ENCODE measurements at places on chromosomes 7 and 10.

DNA sequence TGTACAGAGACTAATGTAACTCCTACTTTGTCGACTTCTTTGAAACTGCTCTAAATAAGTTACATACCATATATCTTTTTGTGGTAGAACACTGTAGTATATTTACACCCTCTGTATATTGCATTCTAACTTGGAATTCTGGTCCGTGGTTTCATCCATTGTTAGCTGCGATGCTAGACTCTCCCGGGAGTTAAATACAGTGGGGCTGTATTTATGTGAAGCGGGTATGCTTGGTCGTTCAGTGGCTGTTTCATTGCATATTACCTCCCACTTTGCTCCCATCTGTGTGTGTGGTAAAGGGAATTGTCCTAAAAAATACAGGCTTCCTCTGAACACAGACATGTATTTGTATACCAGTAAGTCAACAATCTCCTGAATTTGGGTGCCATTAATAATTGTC lies 231.1 kb downstream of the SLC25A13 start:
- DNase-seq = no peak

- no peak for DNase-seq
These were observed 3.6 kb upstream of the ARID5B start for GRCh38 chr10:61897671-61898434.

- no peak for DNase-seq
These were observed 46.7 kb downstream of the CALD1 start for GRCh38 chr7:134826105-134826504.

DNA sequence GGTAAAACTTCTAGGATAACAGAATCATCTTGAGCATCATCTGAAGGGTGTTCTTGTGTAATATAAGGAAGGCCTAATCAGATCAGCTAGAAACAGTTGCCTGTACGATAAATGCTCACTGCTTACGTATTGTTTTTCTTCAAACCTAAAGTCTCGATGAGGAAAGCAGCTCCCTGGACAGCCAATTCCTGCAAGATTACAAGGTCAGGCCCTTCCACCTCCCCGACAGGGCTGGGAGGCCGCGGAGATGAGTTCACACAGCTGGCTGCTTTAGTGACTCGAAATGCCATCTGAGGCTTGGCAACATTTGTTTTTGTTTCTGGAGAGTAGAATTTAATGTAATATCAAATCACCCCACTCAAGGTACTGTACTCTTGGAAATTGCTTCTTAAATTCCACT lies 95.1 kb upstream of the PFKP start:
- DNase-seq = no peak

- DNase-seq = no peak
These were observed 11.8 kb upstream of the SGPL1 start for GRCh38 chr10:70803775-70804420.

GRCh38 chr10:1624240-1624639 lies 113.1 kb downstream of the ADARB2 start:
- DNase-seq = no peak

- DNase-seq = no peak
These were observed 173.9 kb upstream of the SP4 start for GRCh38 chr7:21253740-21254687.

DNA sequence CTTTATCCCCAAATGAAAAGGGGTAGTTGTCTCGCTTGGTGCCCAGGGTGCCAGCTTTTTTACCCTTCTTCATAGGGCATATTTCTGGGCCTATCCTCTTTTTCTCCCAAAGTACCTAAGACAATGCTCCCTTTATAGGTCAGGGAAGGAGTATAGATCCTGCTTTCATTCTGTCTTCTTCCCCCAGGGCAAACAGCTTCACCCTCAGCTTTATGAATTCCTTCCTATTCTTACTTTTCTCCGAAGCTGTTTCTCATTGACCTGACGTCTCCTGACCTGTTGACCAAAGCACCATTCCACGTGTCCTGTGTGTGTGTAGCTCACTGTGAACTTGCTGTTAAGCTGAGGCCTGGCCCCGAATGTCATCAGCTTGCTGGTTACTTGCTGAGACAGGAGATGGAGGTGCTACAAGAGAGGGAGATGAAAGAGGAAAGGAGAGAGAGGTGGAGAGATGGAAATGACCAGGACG lies 48.9 kb downstream of the PYROXD2 start:
- no peak for DNase-seq

DNA sequence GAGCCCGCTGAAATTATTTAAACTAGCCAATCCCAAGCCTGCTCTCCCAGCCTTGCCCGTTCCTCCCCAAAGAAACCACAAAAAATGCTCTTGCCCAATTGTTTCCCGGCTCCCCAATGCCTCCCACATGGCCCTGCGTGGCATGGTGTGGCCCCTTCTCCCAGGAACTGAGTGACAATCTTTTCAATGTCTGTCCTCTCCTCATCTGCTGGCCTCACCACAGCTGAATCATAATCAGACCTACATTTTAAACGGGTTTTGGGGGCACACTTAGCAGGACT lies 201.5 kb downstream of the PRPF18 start:
- DNase-seq = no peak

- DNase-seq = no peak
These were observed 288.3 kb downstream of the CAMK1D start for GRCh38 chr10:12637649-12638048.

GRCh38 chr7:46607176-46607575 lies 686.1 kb upstream of the IGFBP3 start:
- no peak for DNase-seq

DNA sequence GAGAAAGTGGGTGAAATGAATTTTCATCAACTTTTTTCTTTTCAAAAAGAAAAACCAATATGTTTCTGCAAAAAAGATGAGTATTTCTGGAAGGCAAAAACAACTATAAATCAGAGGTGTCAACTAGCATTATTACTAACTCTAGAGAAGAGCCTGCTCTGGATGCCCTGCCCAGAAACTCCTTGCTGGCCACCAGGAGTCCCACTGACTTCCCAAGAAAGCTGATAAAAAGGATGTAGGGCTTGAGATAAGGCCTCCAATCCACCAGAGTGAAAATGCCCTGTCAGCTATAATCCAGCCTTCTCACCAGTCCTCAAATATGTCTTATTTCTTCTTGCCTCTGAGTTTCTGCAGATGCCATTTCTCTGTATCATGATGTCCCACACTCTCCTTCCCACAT lies 16.7 kb upstream of the FZD1 start:
- DNase-seq = no peak

DNA sequence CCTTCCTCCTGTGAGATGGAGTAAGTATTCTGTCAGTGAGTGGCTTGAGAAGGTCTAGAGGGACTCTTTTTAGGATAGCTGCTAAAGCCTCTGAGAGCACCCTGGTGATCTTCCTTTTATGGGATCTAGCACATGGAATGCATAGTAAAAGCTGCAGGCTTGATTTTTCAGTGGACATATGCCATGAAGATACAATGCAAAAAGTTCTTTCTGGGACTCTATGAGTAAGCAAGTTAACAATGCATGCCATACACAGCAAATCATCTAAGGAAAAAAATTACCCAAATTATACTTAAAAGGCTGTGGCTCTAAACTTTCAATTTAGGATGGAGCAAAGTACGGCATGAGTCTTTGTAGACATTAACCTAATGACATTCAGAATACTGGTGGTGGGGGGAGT lies 154.5 kb downstream of the SGMS1 start:
- DNase-seq = no peak

GRCh38 chr10:131855461-131856401 lies 45.1 kb upstream of the PPP2R2D start:
- no peak for DNase-seq

DNA sequence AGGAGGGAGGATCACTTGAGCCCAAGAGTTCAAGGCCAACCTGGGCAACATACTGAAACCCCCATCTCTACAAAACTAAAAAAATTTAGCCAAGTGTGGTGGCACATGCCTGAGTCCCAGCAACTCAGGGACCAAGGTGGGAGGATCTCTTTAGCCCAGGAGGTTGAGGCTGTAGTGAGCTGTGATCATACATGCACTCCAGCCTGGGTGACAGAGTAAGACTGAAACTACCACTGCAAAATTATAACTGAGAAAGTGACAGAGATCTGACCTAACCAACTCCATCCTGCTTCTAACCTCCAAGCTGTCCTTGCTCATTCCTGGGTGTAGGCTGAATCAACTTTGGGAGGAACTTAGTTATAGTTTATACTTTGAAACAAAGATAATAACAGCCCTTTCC lies 59.4 kb downstream of the HTR7 start:
- DNase-seq = no peak

- DNase-seq = no peak
These were observed 227.8 kb downstream of the CELF2 start for GRCh38 chr10:11245510-11245909.

DNA sequence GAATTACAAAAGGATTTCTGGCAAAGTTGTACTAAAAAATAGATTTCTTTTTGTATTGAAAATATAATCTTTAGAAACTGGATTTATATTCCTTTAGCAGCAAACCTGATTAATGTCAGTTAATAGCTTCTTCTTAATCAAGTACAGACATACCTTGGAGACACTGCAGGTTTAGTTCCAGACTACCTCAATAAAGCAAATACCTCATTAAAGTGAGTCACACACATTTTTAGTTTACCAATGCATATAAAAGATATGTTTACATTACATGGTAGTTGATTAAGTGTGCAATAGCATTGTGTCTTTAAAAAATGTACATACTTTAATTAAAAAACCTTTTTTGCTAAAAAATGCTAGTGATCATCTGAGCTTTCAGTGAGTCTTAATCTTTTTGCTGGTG lies 215.0 kb downstream of the BICC1 start:
- no peak for DNase-seq

- no peak for DNase-seq
These were observed 875.4 kb downstream of the LRMDA start for GRCh38 chr10:76306856-76307255.

GRCh38 chr10:49163741-49164140 lies 24.4 kb downstream of the TMEM273 start:
- no peak for DNase-seq

DNA sequence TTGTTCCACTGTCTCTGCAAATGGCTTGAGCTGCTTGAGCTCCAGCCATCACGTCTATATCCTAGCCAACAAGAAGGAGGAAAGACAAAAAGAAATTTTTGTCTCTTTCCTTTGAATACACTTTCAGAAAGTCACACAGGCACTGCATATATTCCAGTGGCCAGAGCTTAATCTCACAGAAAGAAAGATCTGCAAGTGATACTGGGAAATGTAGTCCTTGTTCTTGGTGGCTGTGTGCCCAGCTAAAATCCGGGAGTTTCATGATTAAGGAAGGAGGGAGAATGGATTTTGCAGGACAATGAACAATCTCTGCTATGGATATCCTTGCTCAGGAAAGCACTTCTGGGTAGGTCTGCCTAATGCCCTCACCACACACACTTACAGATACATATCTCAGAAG lies 19.5 kb upstream of the DLG5 start:
- DNase-seq = no peak

- DNase-seq = no peak
These were observed 43.6 kb upstream of the ZNF32 start for GRCh38 chr10:43692051-43692825.

DNA sequence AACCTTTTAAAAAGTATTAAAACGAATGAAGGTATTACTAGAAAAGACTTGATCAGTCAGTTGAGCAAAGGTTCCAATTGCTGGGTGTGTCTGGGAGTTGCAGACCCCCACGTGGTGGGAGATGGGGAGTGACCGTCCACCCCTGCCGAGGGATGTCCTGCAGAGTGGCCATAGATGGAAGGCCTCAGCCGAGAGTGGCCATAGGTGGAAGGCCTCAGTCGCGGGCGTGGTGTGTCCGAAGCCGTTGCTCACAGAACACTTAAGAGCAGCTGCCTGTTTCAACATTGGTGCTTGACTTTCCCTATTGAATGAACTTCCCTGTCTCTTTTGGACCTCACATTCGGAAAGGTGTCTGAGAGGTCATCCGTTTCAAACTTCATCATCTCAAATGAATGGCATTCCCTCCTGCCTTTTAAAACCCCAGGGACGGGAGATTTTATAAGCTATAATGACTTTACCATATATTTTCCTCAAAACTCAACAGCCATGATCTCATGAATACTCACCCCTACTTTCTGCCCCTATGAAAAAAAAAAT lies 69.4 kb downstream of the CAMK1D start:
- DNase-seq = no peak

DNA sequence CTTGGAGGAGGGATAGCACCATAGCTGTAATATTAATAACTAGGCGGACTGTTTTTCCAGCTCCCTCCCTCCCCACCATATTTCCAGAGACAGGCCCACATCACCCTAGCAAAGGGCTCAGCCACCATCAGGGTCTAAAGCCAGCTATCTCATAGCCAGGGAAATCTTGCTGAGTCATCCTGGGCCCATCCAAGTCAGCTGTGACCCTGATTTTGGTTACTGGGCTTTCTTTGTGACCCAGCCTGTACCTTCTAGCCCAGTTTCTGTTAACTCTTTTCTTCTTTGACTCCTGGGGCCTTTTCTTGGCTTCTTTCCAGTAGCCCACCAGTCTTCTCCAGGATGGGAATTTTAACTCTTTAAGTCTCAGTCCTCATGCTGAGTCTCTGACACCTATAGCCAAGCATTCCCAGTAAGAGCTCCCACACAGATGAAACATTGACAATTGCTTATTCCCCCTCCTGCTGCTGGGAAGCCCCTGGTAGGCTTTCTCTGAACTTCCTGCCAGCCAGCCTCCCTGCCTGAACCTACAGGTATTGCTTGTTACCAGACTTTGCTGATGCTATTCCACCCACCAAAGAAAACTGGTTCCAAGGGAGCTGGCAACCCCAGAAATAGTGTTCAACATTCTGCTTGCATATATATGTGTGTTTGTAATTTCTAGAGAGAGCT lies 34.8 kb upstream of the ADO start:
- no peak for DNase-seq

- no peak for DNase-seq
These were observed 126.3 kb downstream of the ARHGAP21 start for GRCh38 chr10:24597426-24597825.

GRCh38 chr7:41777894-41778596 lies 75.2 kb upstream of the INHBA start:
- no peak for DNase-seq

DNA sequence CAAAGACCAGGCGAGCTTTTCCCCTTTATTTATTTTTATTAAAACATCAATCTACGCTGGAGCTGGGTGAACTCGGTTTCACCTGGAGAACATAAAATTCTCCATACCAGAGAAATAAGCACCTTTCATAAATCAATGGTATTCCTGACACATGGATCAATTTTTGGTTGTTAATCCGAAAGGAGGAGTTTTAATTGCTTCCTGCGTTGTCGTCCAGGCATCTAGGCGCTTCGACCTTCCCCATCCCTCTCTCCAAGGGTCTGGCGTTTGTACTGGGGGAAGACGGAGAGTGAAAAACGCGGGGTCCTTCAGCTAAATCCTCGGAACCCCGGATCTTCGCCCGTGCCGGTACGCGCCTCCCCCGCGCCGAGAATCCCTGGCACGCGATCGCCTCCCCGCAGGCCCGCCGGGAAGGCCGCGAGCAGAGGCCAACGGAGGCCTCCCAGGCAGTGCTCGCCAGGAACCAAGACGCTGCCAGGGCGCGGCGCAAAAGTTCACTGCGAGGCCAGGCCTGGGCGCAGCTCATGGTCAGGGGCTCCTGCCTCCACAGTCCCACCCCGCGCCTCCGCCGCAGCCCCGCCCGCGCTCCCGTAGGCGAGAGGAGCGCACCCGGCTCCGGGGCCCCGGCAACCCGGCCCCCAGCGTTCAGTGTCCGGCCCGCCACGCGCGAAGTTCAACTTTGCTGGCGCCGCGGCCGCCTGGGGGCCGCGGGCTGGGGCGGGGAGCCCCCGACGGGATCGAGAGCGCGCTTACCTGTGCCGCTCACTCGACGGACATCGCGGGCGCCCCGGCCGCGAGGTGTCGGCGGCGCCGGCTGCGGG lies 8.3 kb upstream of the EBF3 start:
- DNase-seq = no peak

GRCh38 chr10:43576062-43576461 lies 1.6 kb upstream of the ZNF239 start:
- DNase-seq = no peak

GRCh38 chr10:101897633-101898032 lies 54.0 kb upstream of the KCNIP2 start:
- no peak for DNase-seq

GRCh38 chr10:29691564-29692072 lies 56.8 kb upstream of the SVIL start:
- DNase-seq = no peak
